ENCODE measurements at places on chromosomes 3 and 15. TPM values are rescaled to one million over a fixed set of nuclear protein-coding genes. Genes with fewer than 3 reads are reported as not detected.

GRCh38 chr15:100779331-100780207 is 100.1 kb upstream of the ALDH1A3 start:
- no peaks in the 10 kb centered on the region for H3K36me3 ChIP-seq
- H3K27me3 ChIP-seq: no peaks in the 10 kb centered on the region
- H3K4me3 ChIP-seq: no peak overlapping the region
- H3K27ac ChIP-seq: no peak overlapping the region
- no peak for DNase-seq

- H3K4me1 ChIP-seq: no peaks in the 10 kb centered on the region
- no peak overlapping the region for H3K4me3 ChIP-seq
- H3K27ac ChIP-seq: no peak overlapping the region
- no peak for DNase-seq
Measured at GRCh38 chr3:15887261-15887660, 89.5 kb upstream of the ANKRD28 start.

DNA sequence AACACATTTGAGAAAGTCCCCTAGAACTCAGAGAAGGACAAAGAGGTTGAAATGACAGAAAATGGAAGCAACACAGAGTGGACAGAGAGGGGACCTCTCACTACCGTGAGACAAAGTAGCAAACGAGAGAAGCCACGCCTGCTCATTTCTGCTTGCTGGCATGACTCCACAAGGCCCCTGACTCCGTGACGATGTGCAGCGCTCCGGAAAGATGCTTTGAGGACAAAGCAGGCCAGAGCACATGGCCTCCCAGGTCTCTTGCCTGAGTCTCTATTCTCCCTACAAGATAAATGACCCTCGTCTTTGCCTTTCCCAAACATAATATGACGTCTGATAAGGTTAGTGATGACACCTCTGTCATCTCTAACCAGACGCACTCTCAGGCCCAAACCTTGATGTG is 63.8 kb upstream of the CTSH start:
- H3K36me3 ChIP-seq: no peaks in the 10 kb centered on the region
- no peak for DNase-seq
- no peak overlapping the region for H3K4me3 ChIP-seq
- H3K27ac ChIP-seq: no peak overlapping the region
- H3K27me3 ChIP-seq: no peaks in the 10 kb centered on the region
- peaks cover 10% of the 10 kb centered on the region for H3K4me1 ChIP-seq

GRCh38 chr15:49282366-49282765 is 112.3 kb downstream of the GALK2 start:
- H3K27ac ChIP-seq: no peak overlapping the region
- DNase-seq: no peak
- H3K27me3 ChIP-seq: no peaks in the 10 kb centered on the region
- H3K4me1 ChIP-seq: no peaks in the 10 kb centered on the region

DNA sequence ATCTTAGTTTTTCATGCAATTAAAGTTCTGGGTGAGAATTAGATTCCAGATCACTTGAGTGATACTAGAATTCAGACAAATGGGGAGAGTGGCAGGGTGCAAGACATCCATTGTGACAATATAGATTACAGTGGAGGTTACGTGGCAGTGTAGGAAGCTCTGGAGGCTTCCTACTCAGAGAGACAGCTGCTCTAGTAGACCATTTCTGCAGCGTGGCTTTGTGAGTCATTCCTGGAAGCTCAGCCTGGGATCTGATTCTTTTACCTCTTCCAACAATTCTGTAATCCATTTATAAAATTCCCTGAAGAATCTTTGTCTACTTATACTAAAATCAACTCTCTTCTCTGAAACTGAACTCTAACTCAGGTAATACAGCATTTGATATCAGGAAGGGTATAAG is 90.4 kb upstream of the ASB14 start:
- H3K36me3 ChIP-seq: no peaks in the 10 kb centered on the region
- no peak overlapping the region for H3K27ac ChIP-seq
- H3K4me3 ChIP-seq: no peak overlapping the region
- H3K4me1 ChIP-seq: peaks cover 1% of the 10 kb centered on the region

- H3K36me3 ChIP-seq: no peaks in the 10 kb centered on the region
- H3K4me1 ChIP-seq: no peaks in the 10 kb centered on the region
- no peaks in the 10 kb centered on the region for H3K27me3 ChIP-seq
- H3K4me3 ChIP-seq: no peak overlapping the region
Measured at GRCh38 chr3:140081887-140082286, 146.9 kb downstream of the CLSTN2 start.

GRCh38 chr3:78872195-78872594 is 895.6 kb downstream of the ROBO1 start:
- no peak for DNase-seq
- no peaks in the 10 kb centered on the region for H3K36me3 ChIP-seq
- H3K27me3 ChIP-seq: no peaks in the 10 kb centered on the region
- H3K4me3 ChIP-seq: no peak overlapping the region
- H3K27ac ChIP-seq: no peak overlapping the region

Gene GOLGA6L4
- total RNA-seq: 3.6 TPM

Gene SAMMSON
- not detected for total RNA-seq

All from H1 (cell line).